LNCaP clone FGC (cell line): ENCODE measurements at places on chromosomes 5 and 9.

DNA sequence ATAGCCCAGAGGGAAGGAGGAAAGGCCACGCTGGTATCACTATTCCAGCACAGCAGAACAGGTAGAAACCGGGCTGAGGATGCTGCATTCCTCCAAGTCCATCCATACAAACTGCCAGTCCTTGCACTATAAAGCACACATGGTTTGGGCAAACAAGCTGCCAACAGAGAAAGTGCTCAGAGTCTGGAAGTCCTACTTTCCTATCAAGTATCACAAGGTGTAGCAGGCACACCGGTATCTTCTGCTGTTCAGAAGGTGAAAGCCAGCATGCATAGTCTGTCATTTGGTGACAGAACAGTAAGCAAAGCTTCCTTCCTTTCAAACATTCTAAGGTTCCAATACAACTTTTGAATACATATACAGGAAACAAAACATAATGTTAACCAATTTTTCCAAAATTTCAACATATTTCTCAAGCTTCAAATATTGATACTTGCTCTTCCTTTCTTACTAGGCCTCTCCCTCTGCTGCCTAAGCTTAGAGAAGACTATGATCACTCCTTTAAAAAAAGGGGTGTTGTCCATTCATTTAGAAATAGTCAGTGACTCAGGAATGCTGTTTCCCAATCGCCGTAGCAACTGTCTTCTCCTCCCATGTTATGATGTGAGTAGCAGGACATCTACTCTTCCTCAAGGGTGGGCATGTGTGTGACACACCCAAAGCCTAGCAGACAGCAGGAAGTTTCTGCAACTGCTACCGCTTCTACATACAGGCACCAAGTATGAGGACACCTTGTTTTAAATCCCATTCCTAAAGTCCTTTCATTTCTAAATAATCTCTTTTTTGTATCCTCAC is 14.7 kb downstream of the DIAPH1 start:
- DNase-seq: no peak

DNA sequence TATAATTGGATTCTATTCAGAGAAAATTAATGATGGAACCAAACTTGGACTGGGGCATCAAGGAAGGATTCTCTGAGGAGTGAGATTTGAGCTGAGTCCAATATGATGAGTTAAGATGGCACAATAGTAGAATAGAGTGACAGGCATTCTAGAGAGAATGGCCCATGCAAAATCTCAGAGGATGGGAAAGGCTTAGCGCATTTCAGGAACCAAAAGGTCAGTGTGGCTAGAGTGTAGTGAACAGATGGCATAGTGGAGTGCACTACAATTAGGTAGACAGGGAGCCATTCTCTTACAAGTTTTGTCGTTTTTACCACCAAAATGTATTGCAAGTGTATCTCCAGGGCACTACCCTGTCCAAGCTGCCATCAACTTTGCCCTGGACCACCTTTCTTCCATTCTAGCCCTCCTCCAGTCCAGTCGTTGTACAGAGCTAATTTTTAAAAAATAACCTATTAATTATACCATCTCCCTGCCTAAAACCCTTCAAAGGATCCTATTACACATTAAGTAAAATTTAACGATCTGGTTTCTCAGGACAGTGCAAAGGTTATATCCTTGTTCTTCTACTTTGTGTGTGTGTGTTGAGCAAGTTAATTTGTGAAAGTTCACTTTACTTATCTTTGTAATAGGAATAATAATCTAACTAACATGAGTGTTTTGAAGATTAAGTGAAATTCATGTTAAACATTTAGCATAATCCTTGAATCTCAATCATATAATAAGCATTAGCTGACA is 211.7 kb downstream of the COMMD10 start:
- DNase-seq: no peak

GRCh38 chr9:31084350-31084749 is 1300.1 kb upstream of the ACO1 start:
- DNase-seq: no peak

DNA sequence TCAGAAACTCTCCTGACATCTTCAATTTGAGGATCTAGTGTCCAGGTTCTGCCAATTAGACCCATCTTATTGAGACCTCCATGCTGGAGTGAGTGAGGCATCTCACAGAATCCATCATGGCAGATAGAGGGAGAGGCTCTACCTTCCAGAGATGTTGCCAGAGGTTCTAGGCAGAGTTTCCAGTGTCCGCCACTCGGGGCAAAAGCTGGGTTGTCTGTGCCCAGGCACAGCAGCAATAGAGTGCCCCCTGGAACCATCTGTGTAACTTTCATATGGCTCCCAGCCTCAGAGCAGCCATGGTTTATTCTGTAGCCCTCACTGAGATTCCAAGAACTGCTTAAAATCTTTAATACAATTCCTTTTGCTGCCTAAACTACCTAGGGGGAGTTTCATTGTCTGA is 16.6 kb upstream of the CCDC112 start:
- no peak for DNase-seq

DNA sequence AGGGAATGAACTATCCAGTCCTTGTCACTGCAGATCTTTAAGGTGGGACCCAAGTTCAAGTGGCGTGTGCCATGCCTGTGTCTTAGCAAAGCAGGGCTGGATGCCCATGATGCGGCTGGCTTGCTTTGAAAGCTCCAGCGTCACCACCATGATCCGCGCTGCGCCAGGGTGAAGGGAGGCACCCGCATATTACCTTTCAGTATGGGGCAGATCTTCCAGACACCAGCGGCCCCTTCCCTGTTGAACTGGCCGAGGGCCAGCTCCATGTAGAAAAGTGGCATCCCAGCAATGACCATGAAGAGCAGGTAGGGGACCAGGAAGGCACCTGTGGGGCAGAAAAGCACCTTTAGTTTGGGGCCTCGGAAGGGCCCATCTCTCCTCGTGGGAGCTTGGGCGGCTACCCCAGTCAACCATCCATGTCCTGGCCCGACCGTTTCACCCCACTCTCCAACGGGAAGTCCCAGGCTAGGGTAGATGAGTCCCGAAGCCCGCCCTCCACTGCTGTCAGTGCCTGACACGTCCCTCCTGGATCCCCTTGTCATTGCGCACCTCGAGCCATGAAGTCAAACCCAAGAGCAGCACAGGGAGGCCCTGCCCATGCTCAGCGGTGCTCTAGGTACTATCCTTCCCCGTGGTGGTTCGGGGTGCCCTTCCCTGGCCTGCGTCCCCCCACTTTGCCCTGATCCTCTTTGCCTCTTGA is 3.9 kb downstream of the SLC6A3 start:
- DNase-seq: no peak

GRCh38 chr9:76704593-76705204 is 59.5 kb upstream of the PCA3 start:
- peak; percentile 72 for DNase-seq

DNA sequence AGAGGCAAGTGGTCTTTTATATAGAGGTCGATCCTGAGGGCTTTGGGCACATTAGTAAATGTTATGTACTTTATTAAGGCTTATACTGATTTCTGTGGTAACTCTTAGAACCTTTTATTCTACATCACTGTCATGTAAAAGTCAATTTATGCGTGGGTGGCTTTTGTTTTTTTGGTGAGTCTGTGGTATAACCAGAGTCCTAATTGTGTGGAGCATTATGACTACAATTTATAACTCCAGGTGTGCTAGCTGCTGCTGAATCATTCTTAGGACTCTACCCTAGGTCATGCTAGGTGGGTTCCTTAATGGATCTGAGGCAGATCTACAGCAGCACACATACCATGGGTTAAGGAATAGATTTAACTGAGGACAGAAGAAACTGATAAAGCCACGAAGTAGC is 33.9 kb upstream of the KCNN2 start:
- no peak for DNase-seq

GRCh38 chr9:116350213-116350612 is 196.6 kb downstream of the PAPPA start:
- DNase-seq: no peak

DNA sequence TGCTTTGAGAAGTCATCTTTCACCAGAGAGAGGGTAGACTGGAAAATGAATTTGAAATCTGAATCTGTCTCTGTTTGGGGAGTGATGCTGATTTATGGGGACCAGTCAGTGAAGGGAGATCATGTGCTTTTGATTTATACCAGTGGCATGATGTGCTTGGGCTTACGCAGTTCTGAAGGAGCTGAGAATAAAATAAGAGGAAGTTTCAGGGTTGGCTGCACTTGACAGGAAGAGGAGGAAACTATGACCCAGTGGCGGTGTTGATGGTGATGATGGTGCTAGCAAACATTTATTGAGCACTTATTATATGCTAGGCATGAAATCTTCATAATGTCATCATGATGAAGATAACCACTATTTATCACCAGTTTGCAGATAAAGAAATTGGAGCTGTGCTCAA is 136.4 kb upstream of the GLRA1 start:
- no peak for DNase-seq

GRCh38 chr5:177154003-177154643 is 20.6 kb downstream of the NSD1 start:
- peak; percentile 73 for DNase-seq

DNA sequence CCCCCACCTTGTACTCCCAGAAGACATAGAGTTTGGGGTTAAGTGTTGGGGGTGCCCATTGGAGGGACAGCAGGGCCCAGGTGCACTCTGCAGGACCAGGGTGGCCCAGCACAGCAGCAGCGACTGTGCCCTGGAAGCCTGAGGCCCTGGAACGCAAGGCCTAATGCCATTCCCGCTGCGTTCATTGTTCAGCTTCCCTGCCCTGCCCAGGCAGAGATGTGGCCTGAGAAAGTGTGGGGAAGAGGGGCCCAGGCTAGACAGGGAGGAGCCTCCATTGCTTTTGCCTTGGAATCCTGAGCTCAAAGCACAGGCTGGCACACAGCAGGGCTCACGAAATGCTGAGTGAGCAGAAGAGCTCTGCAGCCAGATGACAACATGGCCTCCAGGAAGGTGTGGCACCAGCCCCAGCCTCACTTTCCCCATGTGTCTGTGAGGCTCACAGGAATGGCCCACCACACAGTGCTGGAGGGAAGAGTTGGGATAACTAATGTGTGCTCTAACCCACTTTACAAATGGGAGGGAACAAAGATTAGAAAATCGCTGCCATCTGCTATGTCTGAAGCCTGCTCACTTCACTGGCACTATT is 19.4 kb downstream of the S1PR3 start:
- DNase-seq: no peak

- DNase-seq: no peak
Observed at GRCh38 chr9:129379181-129379836, 201.2 kb upstream of the IER5L start.

DNA sequence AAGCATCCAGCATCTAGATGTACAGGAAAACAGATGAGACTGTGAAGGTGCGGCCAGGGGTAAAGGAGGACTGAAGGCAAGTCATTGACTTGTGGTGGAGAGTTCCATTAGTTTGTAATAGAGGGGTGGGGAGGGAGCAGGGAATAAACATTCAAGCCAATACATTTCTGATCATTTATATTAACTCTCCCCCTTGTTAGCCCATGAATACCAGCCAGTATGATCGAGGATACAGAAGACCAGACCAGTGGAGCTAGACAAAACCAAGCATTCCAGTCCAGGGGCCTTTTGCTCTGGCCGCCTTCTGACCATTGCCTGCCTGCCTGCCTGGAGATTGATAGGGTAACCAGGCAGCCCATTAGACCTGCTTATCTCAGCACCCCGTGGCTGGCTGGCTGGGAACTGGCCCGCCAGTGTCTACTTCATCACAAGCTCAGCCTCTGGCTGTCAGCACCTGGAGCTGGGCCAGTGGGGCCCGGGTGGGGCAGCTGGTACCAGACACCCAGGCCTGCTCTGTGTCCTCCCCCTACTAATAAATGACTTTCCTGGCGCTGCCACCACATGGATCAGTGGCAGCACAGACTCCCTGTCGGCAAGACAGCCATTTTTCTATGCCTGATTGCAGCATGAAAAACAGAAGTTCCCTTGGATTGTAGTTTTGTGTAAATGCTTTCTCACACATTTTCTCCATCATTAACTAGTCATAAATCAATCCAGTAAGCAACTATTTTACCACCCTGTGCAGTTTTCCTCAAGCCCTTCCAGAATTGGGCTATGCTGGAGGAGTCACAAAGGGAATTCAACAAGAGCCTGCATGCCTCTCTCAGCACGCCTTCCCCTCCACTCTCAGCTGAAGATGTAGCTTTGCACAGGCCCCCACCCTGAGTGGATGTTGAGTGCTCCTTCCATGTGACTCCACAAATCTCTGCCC is 181.3 kb downstream of the SNCAIP start:
- no peak for DNase-seq

DNA sequence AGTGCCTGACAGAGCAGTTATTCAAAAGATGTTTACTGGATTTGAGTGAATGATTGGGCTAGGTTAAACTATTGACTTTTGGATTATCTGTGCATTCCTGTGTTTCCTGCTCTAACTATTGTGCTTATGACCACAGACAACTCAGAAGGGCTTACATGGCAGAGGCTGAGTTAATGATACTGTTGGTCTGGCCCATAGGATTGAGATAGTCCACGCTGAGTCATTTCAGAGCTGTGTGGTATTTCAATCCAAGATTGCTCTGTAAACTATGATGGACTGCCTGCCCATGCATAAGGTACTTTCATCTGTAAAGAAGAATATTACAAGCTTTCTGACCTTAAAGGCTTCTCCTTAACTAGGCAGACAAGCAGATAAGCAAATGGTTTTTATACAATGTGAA is 49.1 kb upstream of the SLIT3 start:
- no peak for DNase-seq

DNA sequence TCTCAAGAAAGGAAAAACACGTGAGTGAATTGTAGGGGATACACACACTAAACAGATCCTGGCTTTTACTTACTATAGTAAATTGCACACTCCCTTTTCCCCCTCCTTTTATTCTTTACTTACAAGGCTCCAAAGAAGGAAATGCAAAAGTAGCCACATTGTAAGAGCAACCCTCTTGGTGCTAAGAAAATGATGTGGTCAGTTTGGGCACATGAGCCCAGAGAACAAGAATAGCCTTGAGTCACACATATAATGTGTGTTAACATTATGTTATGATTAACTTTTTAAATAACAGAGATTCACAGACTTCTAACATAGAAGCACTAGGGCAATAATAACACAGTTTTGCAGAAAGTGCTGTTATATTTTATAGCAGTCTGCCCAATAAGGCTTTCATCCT is 48.5 kb downstream of the PCSK5 start:
- no peak for DNase-seq

DNA sequence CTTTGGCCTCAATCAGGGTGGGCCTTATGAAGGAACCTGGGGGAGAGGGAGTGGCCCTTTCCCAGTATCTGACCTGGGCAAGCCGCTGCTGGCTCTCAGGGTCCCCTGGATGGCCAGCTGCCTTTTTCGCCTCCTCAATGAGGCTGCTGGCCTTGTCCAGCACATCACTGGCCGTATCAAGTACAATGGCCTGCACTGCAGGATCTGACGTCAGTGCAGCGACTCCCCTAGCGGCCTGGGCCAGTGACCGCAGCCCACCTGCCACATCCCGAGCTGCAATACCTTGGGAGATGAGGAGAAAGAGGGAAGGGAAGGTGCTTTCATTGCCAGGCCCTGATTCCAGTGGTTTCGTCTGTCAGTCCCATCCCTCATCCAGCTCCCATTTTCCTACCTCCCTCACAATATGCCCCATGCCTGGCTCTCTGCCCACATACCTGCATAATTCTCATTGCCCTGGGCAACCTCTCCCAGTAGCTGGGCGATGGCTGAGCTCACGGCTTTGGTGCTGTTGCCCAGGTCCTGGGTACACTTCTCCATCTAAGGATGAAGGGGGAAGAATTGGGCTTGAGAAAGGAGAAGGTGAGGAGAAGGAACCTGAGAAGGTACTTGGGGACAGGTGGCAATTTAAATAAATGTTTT is 19.1 kb downstream of the TLN1 start:
- DNase-seq: no peak

- DNase-seq: no peak
Observed at GRCh38 chr9:82972446-82972845, 90.5 kb downstream of the RASEF start.
